ENCODE measurements at places on chromosomes 16 and 17. TPM values are rescaled to one million over a fixed set of nuclear protein-coding genes. Genes with fewer than 3 reads are reported as not detected.

NPIPB13 gene
- 27.9 TPM for polyA plus RNA-seq

SPPL2C gene
- polyA plus RNA-seq, result not detected

RAP1GAP2 gene
- 23.1 TPM for polyA plus RNA-seq

GRCh38 chr16:67022531-67023214 is 6.3 kb upstream of the CBFB start:
- no peak for DNase-seq

GRCh38 chr17:6097005-6097279 is 26.8 kb downstream of the WSCD1 start:
- DNase-seq, result no peak

GRCh38 chr16:52581530-52581929 is 34.6 kb upstream of the TOX3 start:
- DNase-seq, result no peak

- DNase-seq, result no peak
Measured at GRCh38 chr16:52528393-52529065, 18.4 kb downstream of the TOX3 start.

DNA sequence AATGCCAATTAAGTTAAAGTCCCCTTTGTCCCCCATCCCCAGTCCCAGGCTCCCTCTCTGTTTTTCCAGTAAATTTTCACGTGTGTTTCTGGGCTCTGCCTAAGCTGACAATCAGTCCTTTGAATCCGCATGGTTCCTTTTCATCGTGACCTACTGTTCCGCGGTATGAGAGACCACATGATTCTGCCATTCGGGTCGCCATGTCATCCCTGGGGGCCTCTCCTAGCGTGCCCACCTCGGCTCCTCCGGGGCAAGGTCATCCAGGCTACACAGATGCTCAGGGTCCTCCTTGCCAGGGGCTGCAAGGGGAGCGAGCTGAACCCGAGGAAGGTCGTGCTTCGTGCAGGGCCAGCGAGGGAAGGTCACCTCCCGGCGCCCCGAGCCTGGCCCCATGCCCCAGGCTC is 157.6 kb downstream of the RAB11FIP4 start:
- DNase-seq, result no peak

GRCh38 chr17:83199500-83200201 is 120.2 kb downstream of the METRNL start:
- no peak for DNase-seq
